ENCODE measurements at places on chromosomes 1 and 21. TPM values are rescaled to one million over a fixed set of nuclear protein-coding genes. Genes with fewer than 3 reads are reported as not detected.

SPRR2F gene
- not detected for total RNA-seq

HHAT gene
- total RNA-seq: 12.9 TPM

PPIAL4G gene
- not detected for total RNA-seq

LRRC8C gene
- 2.7 TPM for total RNA-seq

HJV gene
- total RNA-seq: not detected

SRM gene
- total RNA-seq: 75.0 TPM

MTMR11 gene
- total RNA-seq: 14.1 TPM

DENND1B gene
- 7.5 TPM for total RNA-seq

IL22RA1 gene
- 0.21 TPM for total RNA-seq

PLA2G2D gene
- total RNA-seq: not detected

GRIK1 gene
- not detected for total RNA-seq

SH2D2A gene
- 2.3 TPM for total RNA-seq

C1QA gene
- 0.82 TPM for total RNA-seq

MPL gene
- not detected for total RNA-seq

LRRC47 gene
- total RNA-seq: 49.5 TPM

CSMD2 gene
- 0.48 TPM for total RNA-seq

PALMD gene
- total RNA-seq: 0.17 TPM

CELA2A gene
- total RNA-seq: not detected

CRB1 gene
- 0.21 TPM for total RNA-seq

AIRE gene
- 0.17 TPM for total RNA-seq

LRRC53 gene
- total RNA-seq: not detected

AXDND1 gene
- 0.50 TPM for total RNA-seq

ILDR2 gene
- 3.8 TPM for total RNA-seq

PINK1 gene
- total RNA-seq: 57.4 TPM

PLA2G2F gene
- total RNA-seq: 9.2 TPM

PBXIP1 gene
- 102 TPM for total RNA-seq

ETV3L gene
- total RNA-seq: not detected

SEMA4A gene
- 3.8 TPM for total RNA-seq

CFAP74 gene
- total RNA-seq: not detected

KIF21B gene
- total RNA-seq: 18.4 TPM

KRTAP19-1 gene
- total RNA-seq: not detected

HES2 gene
- 27.8 TPM for total RNA-seq

KCNJ9 gene
- total RNA-seq: not detected

ATP6V1G3 gene
- total RNA-seq: not detected

FAM163A gene
- 0.21 TPM for total RNA-seq

TNFRSF8 gene
- 1.2 TPM for total RNA-seq

IL12RB2 gene
- 0.17 TPM for total RNA-seq

CD1B gene
- not detected for total RNA-seq

NUCKS1 gene
- 63.9 TPM for total RNA-seq

LCE6A gene
- total RNA-seq: not detected

ESPN gene
- total RNA-seq: 2.7 TPM

AMY2A gene
- not detected for total RNA-seq

OLFM3 gene
- total RNA-seq: not detected

CD84 gene
- not detected for total RNA-seq

CLCA4 gene
- not detected for total RNA-seq

PDC gene
- not detected for total RNA-seq

DCAF8 gene
- total RNA-seq: 60.5 TPM

MYOG gene
- not detected for total RNA-seq

PBX1 gene
- total RNA-seq: 6.8 TPM

KISS1 gene
- total RNA-seq: 8.8 TPM

MRPS15 gene
- 121 TPM for total RNA-seq

KCNJ10 gene
- total RNA-seq: not detected

FOXD2 gene
- 0.21 TPM for total RNA-seq

TDRD10 gene
- not detected for total RNA-seq

ANGPTL1 gene
- not detected for total RNA-seq

LCK gene
- total RNA-seq: 10.3 TPM

PRDM2 gene
- total RNA-seq: 15.0 TPM

SH2D1B gene
- not detected for total RNA-seq

GORAB gene
- total RNA-seq: 10.5 TPM

OR2T11 gene
- total RNA-seq: not detected

Data from kidney epithelial cell (primary cell).